ENCODE measurements at places on chromosomes 3 and 15.

DNA sequence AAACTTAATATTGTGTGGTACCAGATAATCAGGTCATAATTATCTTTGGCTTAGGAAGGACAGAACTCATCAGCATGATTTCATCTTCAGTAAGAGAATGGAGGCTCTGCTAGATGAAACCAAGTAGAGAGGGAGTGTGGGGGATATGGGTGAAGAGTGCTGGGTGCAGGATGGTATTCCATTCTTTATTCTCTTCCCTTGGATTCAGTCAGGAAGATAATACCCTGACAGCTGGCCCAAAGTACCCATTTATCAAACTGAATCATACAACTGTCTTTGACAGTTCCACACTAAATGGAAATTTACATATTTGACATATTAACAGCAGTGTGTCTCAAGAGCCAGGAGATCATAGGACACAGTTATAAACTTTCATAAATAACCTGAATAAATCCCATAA lies 44.7 kb downstream of the GOLIM4 start:
- no peak for DNase-seq

GRCh38 chr3:171712171-171712938 lies 97.9 kb downstream of the PLD1 start:
- DNase-seq = no peak

- DNase-seq = no peak
Measured at GRCh38 chr15:60869851-60870250, 359.3 kb downstream of the RORA start.

DNA sequence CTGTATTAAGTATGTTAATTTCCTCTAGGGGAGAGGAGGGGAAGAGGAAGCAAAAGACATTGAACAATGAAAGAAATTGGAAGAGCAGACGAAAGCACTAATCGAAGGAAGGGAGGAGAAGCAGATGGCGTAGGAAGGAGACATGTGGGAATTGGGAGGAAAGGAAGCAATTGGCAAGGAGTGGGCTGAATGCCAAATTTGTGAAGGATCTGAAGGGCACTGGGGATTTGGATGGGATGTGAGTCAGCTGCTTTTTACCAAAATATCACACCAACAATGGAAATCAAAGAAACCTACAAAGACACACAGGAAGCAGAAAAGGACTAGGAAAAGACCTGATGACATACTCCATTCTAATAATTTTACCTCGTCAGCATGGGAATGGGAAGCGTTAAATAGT lies 1029.8 kb downstream of the ROBO1 start:
- DNase-seq = no peak

GRCh38 chr15:92586966-92587365 lies 68.6 kb downstream of the FAM174B start:
- DNase-seq = no peak

DNA sequence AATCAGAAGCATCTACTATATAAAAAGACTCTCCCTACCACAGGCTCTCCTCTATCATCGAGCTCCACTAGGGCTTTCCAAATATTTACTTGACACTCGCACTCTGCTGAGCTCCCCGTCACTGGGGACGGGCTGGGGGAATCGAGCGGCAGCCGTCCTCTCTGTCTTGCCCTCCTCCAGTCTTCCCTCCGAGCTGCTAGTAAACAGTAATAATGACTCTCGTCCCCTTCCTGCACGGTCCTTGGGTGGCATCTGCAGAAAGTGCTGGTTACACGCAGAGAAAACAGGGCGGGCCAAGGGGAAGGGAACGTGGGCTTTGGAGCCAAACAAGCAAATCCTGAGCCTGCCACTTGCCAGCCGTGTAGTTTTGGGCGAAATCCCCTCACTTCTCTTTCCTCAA lies 96.6 kb downstream of the LRIG1 start:
- no peak for DNase-seq

DNA sequence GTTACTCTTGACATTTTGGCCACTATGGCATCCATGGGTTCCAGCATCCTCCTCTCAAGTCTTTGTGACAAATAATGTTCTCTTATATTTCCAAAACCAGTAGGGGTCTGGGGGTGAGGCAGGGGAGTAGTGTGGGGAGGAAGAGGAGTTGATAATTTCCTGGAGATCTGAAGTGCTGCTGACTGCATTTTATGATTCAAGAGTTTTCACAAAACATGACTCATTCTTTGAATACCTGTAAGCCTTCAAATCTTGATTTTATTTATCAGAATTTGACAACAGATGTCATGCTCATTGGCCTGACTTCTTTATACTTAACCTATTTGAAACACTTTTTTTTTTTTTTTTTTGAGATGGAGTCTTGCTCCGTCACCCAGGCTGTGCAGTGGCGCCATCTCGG lies 98.8 kb upstream of the PLXND1 start:
- no peak for DNase-seq
